Frontal cortex (tissue), 4 donors: ENCODE measurements at places on chromosomes 3 and 15.

DNA sequence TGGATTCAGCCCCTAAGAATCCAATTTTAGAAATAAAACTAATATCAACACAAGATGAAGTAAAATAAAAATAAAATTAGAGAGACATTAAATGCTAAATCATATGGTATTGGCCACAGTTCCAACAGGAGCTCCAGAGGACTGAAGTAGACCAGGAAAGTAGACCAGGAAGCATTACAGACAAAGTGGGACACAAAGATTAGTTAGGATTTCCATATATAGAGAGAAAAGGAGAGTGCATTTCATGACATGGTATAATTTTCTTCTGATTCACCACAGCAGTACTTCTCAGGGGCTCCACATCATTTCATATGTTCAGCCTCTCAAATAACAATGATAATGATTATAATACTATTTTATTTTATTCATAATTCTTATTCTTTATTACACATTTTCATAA is 18.3 kb downstream of the FGF7 start:
- no peak for DNase-seq

DNA sequence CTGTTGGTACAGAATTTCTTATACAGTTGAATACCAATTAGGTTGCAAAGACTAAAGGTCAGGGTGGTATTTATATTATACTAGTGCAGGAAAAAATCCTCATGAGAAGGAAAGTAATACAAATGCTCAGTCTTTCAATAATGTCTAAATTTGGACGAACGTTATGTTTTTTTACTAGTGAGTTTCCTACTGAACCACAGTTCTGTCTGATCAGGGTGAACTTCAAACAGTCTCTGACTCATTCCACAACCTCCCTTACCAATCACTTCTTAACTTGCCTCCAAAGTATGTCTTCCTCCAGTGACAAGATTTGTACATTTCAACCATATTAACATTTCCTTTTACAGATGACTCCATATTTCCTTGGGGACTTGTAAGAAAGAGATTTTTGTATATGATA is 3.4 kb downstream of the TMEM212 start:
- no peak for DNase-seq

GRCh38 chr15:78638658-78639314 is 2.2 kb downstream of the CHRNB4 start:
- no peak for DNase-seq

GRCh38 chr15:55283379-55284147 is 6.0 kb downstream of the RAB27A start:
- DNase-seq = no peak

DNA sequence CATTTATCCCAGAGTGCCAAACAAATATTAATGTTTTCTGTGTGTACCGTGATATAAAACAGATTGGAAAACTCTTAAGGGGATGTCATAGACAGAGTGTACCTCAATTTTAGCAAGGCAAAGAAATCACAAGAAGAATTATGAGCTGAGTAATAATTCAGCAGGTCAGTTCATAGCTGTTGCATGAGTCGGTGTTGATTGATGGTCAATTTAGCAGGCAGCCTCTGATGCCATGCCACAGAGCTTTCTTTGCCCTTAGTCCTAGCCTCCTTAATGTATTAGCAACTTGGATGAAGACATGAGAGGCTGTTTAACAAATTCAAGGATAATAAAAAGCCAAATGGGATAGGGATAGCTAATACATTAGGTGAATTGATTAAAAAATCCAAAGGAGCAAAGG is 6.8 kb downstream of the SLC35A5 start:
- no peak for DNase-seq

DNA sequence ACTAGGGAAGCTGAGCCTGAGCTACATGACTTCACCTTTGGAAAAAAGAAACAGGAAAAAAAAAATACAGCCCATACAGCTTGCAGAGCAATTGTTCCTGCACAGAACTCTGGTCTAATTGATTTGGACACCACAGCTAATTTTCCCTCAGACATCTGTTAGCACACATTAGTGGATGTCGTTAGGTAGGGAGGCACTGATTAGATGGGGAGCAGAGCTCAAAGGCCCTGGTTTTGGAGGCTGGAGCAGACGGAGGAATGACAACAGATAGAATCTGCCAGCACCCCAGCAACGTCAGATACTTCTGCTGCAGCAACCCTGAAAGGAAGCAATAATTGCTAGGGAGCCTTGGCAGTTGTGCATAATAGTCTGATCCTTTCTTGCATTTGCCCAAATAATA is 398.9 kb downstream of the LSAMP start:
- DNase-seq = no peak

DNA sequence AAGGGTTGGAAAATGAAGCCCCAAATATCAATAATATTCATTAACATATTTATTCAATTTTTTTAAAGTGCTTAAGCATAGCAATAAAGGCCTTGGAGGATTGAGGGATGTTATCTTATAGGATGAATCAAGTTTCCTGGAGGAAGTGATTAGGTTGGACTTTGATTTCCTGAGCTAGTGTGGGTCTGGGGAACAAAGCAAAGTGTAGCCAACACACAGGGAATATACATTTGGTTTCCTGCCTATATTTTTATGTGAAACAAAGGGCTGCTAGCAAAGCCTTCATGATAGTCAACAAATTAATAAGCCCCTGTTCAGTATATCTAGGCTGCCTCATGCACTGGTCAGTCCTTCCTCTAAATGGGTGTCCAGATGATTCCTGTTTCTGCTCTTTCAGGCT is 261.1 kb upstream of the IL12A start:
- no peak for DNase-seq

DNA sequence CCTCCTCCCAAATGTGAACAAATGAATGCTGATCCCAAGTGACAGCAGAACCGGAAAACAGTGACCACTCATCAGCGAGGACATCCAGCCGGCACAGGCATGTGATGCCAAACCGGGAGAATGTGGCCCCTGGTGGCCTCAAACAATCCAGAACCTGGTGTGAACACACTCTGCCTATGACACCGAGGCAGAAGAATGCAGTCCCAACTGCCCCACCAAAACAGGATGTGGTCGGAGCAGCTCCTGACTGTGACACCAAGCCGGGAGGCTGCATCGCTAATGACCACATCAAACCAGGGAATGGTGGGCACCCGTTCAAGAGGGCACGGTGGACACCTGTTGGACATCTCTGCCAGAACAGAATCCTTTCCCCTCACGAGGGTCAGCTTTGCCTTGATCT is 15.4 kb downstream of the SCN5A start:
- DNase-seq = no peak

DNA sequence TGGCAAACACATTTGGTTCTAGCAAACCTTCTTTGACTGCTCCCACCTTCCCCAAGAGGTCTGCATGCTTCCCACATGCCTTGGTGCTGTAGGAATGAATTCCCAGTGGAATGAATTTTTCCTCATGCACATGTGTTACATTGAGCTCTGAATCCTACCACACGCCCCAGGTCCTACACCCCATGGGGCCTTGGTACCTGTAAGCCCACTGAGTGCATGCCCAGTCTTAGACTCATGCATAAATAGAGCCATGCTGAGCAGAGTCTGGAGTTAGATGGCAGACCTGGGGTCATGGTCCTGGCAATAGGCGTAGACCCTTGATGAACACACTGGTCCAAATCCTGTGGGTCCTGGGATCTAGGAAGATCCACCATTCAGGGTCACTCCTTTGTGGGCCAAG is 81.8 kb downstream of the EPHB1 start:
- no peak for DNase-seq

DNA sequence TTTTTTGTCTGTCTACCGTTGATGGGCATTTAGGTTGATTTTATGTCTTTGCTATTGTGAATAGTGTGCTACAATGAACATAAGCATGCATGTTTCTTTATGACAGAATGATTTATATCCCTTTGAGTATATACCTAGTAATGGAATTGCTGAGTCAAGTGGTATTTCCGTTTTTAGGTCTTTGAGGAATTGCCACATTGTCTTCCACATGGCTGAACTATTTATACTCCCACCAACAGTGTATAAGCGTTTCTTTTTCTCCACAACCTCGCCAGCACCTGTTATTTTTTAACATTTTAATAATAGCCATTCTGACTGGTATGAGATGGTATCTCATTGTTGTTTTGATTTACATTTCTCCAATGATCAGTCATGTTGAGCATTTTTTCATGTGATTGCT is 89.6 kb upstream of the GALNT15 start:
- DNase-seq = no peak

DNA sequence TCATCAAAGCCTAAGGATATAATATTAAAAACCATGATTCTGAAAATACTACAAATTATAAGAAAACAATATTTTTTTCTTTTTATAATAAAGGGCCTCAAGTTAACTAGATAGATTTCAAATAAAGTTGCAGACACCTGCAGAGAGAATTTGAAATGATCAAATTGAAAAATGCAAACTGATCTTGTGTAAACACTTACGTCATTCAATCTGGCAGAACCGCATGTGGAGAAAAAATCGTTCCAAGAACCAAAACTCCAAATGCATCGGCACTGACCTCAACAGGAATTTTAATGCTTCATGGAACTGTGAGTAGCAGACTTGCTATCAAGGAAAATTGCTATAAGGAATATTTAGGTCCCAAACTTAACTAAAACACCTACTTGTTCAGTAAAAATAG is 17.2 kb downstream of the CPA3 start:
- DNase-seq = no peak

DNA sequence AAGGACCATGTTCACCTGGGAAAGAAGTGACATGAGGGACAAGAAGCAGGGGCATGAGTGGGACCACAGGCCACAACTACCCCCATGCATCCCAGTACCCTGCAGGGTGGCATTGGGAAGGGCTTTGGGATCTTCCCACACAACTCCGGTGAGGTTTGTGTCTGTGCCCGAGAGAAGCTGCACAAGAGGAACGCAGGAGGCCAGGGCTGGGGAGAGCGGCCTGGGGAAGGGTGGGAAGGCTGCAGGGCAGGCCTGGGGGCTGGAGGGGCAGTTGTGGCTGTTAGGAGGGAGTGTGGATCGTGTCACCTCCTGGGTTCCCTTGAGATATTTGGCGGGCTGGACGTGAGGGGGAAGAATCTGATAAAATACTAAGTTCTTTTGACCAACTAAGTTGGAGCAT is 25.3 kb upstream of the MFSD1 start:
- DNase-seq = no peak

GRCh38 chr15:69467636-69468035 is 15.0 kb downstream of the RPLP1 start:
- no peak for DNase-seq

- no peak for DNase-seq
These were observed 22.1 kb downstream of the PLOD2 start for GRCh38 chr3:146138902-146139301.

- DNase-seq = no peak
These were observed 37.1 kb downstream of the MAGI1 start for GRCh38 chr3:66001626-66002025.

- DNase-seq = no peak
These were observed 498.1 kb upstream of the TPRG1 start for GRCh38 chr3:188673646-188674186.

- no peak for DNase-seq
These were observed 1.3 kb upstream of the SPTSSB start for GRCh38 chr3:161372321-161373260.

GRCh38 chr3:168024537-168024941 is 71.2 kb downstream of the GOLIM4 start:
- no peak for DNase-seq

DNA sequence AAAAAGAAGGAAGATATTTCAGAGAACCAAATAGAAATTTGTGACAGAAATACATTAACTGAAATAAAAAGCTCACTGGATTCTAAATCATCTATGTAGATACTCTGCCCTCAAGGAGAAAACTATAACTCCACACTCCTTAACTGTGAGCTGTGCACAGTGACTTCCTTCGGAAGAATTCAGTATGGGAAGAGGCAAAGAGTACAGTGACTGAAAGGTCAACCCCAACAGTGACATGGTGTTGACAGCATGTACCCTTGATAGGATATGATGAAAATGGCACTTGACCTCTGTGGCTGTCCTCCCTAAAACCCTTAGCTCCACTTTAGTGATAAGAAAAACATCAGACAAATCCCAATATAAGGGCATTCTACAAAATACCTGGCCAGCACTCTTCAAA is 165.5 kb downstream of the ATP10A start:
- DNase-seq = no peak

GRCh38 chr15:29880341-29880740 is 58.1 kb upstream of the TJP1 start:
- no peak for DNase-seq

- DNase-seq = no peak
These were observed 13.9 kb downstream of the RASGRF1 start for GRCh38 chr15:79076661-79077060.

DNA sequence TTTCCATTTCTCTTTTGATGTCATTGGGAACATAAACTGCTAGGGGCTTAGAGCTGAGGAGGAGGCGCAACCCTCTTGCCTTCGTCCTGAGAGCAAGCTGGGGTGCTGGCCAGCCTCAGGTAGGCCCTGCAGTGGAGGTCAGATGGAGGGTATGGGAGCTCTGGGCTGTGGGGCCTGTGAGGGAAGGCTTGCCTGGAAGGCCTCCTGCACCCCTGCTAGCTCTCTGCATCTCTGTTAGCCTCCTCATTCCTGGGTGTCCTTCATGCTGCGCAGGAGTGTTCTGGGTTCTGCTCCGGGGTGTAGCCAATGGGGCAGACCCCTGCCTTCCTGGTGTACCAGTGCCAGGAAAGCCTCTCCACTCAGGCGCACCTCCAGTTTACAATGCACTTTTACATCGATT is 11.8 kb downstream of the GP5 start:
- DNase-seq = no peak

- DNase-seq = no peak
These were observed 64.7 kb downstream of the ATP13A4 start for GRCh38 chr3:193489949-193490348.

- no peak for DNase-seq
These were observed 34.0 kb upstream of the CILP start for GRCh38 chr15:65245096-65245856.

- no peak for DNase-seq
These were observed 86.8 kb downstream of the RFTN1 start for GRCh38 chr3:16426665-16427064.

- DNase-seq = no peak
These were observed 366.8 kb downstream of the ZIC1 start for GRCh38 chr3:147775816-147776530.

- DNase-seq = no peak
These were observed 249.4 kb upstream of the SLCO3A1 start for GRCh38 chr15:91604122-91604521.

DNA sequence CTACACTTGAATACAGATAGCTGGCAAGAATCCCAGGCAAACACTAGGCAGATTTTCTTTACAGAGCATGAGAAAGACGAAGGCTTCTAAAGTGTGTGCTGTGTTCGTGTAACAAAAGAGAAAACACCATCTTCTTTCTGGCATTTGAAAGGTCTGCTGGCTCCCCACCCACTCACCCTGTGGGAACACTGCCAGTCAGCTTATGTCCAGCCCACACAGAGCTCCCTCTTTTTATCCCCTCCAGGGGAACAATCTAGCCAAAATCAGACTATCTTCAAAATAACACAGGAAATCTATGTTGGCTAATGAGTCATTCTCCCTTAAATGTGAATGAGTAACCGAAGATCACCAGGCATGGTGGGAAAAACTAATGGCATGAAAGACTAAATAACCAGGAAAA is 45.6 kb upstream of the PAQR5 start:
- DNase-seq = no peak

GRCh38 chr3:61866961-61867461 is 305.6 kb downstream of the PTPRG start:
- DNase-seq = no peak

- no peak for DNase-seq
These were observed 33.4 kb upstream of the ZNF609 start for GRCh38 chr15:64426845-64427465.

GRCh38 chr3:81452418-81452817 is 309.0 kb downstream of the GBE1 start:
- DNase-seq = no peak
